ENCODE measurements at places on chromosomes 2 and 18. TPM values are rescaled to one million over a fixed set of nuclear protein-coding genes. Genes with fewer than 3 reads are reported as not detected.

The UPP2 gene
- not detected for total RNA-seq

The TRIM43 gene
- not detected for total RNA-seq

- no peak for DNase-seq
Observed at GRCh38 chr18:75083761-75084160, 125.2 kb downstream of the PTGR3 start.

GRCh38 chr2:96111823-96112500, 4.4 kb downstream of the ADRA2B start:
- no peak for DNase-seq

DNA sequence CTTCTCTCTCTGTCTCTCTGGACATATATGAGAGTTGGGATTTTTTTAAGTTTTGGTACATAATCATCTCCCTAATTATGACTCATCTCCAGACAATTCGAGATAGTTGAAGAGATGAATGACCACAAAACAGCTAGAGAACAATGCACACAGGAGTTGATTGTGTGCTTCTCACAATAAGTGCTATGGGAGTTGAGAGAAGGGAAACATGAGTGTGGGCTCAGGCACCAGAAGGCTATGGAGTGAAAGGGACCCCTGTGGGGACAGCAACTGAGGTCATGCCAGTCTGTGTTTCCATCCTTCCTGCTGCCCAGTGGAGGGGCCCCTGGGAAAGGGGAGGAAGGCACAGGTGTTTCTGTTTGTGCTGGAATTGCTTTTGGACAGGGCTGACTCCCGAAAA, 6.5 kb upstream of the YWHAQ start:
- DNase-seq, result peak; percentile 82

DNA sequence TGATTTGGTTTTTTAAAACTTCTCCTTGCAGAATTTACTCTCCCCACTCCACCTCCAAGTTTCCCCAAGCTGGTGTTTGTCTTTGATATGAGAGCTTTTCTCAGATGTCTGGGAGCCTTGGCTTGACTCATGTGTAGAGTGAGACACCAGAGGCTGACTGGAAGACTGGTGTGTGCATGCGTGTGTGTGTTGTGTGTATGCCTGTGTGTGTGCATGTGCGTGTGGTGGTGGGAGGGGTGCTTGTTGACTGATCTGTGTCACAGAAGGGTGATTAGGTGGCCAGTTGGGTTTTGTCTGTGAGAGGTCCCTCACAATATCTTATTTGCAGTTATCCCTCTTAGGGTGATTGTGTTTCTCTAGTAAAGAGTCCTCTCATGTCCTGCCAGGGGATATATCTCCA, 50.5 kb upstream of the HPCAL1 start:
- DNase-seq, result no peak

- peak; percentile 61 for DNase-seq
Observed at GRCh38 chr18:45004546-45005080, 323.9 kb downstream of the SETBP1 start.

Measured in fibroblast of lung (primary cell).